ENCODE measurements at places on chromosomes 11 and 22.

- DNase-seq, result no peak
Measured at GRCh38 chr11:117929916-117930570, 841 bp upstream of the TMPRSS13 start.

- peak; percentile 15 for DNase-seq
Measured at GRCh38 chr11:123261345-123262106, 66.5 kb upstream of the CLMP start.

DNA sequence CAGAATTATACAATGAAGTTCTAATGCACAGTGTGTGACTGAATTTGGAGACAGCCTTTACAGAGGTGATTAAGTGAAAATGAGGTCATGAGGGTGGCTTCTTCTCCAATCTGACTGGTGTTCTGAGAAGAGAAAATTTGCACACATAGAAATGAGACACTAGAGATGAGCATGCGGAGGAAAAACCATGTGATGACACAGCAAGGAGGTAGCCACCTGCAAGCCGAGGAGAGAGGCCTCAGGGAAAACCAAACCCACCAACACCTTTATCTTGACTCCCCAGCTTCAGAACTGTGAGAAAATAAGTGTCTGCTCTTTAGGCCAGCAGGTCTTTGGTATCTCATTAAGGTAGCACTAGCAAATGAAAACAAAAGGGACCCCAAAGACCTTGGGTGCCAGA lies 93.2 kb downstream of the GGTLC2 start:
- DNase-seq, result no peak

DNA sequence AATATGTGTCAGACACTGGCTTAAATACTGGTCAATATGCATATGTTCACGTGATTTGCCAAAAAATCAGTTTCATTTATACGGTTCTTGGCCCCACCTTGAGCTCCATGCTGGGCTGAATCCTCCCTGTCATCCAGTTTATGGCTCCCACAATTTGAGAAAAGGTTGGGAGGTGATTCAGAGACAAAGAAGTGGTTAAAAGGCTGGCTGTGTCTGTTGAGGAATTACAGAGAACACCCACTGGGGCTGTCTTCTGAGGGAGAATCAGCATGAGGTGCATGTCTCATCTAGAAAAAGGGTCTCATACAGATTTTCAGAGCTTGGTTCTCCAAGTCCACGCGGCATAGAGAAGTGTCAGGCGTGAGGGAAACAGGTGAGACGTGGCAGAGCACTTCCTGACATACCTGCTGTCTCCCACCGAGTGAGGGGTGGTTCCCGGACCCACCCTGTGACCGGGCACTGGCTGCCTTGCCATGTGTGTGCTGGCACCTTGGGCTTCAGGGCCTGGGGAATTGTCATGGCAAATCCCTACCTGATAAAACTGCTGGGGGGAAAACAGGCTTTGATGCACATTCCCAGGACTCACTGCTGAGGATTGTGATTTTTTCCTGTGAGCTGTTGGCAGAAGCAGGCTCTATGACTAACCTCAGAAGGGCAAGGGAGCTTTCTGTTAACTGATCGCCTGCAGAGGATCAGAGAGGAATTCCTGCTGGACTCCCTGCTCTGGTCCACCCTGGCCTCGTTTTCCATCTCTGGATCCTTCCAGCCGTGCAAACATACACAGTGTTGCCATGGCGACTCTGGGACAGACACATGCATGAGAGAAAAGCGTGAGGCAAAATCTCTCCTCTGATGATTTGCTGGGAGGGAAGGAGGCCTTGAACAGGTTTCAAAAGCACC lies 223.6 kb downstream of the ADAMTS15 start:
- no peak for DNase-seq

- no peak for DNase-seq
Measured at GRCh38 chr11:34732831-34733230, 111.9 kb downstream of the EHF start.

DNA sequence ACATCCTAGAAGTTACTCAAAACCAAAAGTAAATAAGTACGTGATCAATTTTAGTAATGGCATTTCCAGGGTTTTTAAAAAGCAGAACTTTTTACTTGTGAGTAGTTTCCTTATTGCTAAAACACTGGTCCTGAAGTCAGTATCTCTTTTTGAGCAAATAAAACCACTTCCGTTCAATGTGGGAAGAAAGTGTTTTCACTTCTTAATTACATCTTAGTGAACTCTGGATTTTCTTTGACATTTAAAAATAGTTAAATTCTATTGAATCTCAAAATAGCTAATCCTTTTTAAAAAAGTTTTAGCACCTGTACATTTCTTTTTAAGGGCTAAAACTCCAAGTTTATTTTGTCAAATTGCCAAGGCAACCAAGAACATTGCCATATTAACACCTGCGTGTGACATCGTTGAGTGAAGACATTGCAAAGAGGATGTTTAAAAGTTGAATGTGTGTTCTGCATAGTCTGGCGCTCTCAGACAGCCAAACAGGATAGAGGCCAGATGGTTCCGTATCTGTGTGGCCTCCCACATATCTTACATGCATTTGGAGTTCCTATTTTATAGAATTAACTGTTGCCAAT lies 17.2 kb upstream of the OR5B21 start:
- no peak for DNase-seq

DNA sequence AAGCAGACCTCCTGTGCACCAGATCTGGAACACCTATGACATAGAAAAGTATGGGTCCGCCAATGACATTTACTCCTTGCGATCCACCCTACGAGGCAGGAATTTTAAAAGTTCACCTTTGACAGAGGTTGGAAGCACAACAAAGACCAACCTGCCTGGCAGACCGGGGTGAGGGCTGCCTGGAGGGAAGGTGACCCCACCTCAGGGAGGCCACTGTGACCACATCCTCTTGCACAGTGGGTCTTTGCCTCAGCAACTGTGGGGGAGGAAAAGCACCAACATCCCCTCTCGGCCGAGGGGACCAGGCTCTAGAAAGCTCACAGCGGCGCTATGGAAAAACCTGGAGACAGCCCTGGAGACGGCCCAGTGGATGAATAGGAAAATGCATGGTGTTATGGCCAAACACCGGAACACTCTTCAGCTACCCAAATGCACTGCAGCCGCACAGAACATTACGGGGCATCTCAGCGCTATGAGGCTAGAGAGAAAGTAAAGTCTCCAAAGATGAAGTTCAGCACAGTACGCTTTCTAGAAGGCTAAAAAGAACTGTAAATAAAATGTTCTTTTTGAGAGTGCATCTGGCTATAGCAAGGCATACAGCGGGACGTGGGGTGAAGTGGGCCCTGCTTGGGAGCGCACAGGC lies 1.8 kb upstream of the SHISAL1 start:
- DNase-seq, result no peak

DNA sequence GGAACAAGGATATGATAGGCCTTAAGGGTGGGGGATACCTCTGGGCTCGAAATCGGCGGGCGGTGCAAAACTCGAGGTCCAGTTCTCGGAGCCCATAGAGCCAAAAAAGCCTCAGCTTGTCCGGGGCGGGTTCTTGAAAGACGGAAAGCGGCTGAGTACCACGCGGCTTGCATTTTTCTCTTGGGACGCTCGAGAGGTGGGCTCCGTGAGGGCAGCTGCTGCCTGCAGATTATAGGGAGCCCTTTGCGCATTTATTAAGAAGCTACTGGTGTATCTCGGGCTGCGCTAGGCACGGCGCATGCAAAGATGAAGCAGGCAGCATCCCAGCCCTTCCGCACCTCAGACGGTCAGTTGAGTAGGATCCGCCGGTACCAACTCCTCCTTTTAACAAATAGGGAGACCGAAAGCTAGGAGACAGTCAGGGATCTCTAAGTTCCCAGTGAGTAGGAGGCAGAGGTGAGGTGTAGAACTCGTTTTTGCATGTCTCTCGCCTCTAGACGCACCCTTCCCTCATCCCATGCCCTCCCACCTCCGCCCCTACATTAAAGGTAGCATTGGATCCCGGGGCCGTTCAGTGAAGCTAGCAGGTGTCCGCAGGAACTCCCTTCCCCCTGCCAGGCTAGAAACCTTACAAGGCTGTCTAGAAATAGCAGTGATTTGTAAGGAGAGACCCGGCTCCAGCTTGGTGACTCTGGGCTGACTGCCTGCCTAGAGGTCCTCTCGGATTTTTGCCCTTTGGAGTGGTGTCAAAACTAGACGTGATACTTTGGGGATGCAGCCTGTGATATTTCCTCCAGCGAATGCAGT lies 768 bp downstream of the LDHA start:
- no peak for DNase-seq

- no peak for DNase-seq
Measured at GRCh38 chr22:49333206-49333605, 494.5 kb downstream of the BRD1 start.

GRCh38 chr11:101478587-101479369 lies 105.0 kb downstream of the TRPC6 start:
- no peak for DNase-seq

GRCh38 chr22:42026705-42027104 lies 28.1 kb downstream of the WBP2NL start:
- DNase-seq, result no peak

DNA sequence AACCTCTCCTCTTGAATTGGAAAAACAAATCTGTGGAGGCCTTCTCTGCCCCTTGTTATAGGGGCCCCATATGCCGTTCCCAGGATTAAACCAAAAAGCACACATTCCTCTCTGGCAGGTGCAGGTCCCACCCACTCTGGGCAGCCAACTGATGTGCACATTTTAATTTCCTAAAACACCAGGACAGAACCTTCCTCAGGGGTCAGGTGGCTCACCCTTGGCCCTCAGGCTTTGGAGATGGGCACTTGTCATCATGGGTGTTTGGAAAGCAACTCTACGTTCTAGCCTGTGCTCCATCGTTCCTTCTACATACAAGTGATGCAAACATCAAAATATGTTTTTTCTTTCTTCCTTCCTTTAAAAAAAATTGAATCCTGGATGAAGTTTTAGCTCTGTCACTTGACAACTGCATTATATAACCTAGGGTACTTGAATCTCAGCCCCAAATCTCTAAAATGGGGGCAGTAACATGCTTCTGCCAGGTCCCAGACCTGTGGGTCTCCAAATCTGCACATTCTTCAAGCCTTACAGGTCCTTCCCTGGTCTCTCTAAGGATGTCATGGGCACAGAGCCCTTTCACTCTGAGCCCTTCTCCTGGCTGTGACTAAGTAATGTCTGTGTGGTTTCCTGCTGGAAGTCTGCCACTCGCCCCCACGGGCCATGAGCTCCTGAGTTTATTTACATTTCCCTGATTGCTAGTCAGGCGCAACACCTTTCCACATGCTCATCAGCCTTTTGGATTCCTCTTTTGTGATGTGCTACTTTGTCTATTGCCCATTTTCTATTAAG lies 43.8 kb downstream of the KCNQ1OT1 start:
- DNase-seq, result no peak

DNA sequence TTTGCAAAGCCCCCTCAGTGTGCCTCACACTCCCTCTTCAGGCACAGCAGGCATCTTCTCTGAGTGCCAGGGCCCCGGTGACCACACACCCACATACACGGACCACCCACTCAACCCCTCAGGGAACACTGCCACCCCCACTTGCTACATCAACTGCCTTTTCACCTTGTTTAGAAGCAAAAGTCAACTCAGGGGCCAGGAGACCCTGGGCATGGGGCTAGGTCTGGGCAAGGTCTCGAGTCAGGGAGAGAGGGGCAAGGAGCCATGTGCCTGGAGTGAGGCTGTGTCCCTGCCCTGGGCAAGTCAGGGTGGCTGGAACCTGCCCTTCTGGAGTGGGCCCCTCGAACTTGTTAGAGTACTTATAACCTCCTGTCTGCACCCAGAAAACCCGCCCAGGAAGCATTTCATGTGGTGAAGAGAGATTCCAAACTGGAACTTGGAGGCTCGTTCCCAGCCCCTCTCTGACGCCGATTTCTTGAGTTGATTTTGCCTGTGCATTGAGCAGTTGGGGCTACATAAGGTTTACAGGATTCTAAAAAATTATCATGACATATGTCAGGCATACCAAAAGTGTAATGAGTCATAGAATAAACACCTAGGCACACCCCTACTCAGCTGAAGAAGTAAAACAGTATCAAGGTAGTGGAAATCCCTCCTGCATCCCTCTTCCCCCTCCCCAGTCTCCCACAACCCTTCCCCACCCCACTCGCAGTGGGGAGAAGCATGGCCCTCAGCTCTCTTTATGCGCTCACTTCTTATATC lies 74.3 kb downstream of the MYEOV start:
- DNase-seq, result no peak

DNA sequence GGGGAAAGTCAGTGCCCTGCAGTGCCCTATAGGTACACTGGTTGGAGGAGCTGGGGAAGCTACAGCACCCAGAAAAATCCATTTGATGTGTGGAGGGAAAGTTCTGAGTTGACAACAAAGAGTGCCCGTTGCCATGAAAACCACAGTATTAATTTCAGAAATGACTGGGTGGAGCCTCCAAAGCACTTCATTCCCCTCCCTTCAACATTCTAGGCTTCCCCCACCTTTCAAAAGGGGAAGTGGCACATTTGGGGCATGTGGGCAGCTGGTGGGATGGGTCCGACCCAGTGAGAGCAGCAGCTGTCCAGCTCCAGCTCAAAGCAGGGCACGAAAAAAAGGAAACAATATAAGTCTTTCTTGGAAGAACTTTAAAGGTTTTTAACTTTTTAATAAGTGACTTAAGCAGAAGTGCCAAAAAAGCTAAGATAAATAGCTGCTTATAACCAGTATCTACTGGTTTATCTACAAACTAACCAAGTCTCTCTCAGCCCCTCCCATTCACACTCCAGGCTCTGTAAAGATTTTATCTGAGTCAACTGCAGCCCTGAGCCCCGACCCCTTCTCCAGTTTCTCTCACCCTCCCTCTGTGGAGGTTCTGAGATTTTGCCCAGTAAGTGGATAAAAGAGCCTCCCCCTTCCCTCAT lies 9.0 kb upstream of the AHNAK start:
- DNase-seq, result no peak

DNA sequence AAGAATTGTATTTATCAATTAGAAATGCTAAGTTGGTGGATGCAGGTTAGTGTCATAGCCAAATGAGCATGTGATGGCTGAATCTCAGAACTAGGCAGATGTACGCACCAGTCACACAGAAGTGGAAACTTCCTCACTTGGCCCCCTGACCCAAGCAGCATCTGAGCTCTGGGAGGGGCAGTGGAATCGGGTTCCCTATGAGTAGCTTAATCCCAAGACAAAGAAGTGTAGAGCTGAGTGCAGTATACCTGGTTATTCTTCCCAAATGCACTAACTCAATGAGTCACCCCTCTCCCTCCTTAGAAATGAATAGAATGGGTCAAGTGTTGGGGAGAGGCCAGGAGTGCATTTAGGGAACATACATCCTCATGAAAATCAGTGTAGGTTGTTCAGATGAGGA lies 224.6 kb downstream of the FAT3 start:
- DNase-seq, result no peak

GRCh38 chr22:27022896-27023361 lies 365.5 kb downstream of the MIAT start:
- no peak for DNase-seq

- no peak for DNase-seq
Measured at GRCh38 chr11:118148856-118149255, 3.8 kb downstream of the SCN4B start.
